ENCODE measurements at places on chromosomes 3 and 15. TPM values are rescaled to one million over a fixed set of nuclear protein-coding genes. Genes with fewer than 3 reads are reported as not detected.

DNA sequence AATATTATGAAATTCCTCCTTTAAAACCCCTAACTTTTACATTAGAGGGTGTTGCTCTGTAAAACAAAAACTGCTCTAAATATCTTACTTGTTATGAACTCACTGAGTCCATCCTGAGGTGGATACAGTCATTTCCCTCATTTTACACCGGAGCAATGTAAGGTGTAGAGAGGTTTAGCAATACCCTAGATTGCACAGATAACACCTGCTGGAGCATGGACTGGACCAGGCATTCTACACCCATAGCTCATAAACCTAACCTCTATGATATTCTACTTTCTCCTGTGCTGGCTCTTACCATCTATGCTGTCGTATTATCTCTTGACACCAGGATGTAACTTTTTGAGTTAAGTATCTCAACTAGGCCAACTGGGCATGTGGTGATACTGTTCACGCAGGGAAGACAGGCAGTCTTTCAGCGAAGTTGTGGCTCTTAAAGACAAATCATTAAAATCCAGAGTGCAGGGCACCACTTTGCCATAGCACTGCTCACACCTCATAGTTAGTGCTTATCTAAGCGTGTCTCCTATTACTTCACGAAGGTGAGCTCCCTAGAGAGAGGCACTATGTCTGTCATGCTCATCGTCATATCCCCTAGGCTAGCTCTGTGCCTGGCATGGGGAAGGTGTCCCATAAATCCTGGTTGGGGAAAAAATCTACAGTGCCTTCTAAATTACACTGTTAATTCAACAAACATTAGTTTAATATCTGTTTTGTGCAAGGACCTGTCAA lies 100.1 kb upstream of the SLC2A2 start:
- no peak for DNase-seq

DNA sequence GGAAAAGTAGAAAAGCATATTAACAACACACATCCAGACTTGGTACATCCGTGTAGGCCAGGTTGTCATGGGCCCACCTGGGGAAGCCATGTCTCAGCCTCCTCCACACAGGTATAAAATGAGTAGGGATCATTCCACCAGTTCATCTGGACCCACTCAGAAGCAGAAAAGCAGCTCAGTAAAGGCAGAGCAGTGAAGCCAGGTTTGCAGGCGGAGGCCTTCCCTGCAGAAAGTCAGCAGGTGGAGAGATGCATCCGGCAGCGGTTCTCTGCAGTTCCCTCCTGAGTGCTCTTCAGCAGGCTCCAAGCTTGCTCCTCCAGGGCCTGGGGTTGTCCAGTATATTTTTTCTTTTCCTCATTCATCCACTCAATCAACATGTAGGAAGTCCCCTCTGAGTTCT lies 22.1 kb downstream of the LOXL1 start:
- DNase-seq, result no peak

- DNase-seq, result no peak
These were observed 7.9 kb downstream of the RPL32 start for GRCh38 chr3:12833222-12834161.

GRCh38 chr3:50375258-50375931 lies 16.1 kb upstream of the TMEM115 start:
- DNase-seq, result peak; percentile 43

GRCh38 chr15:25985165-25985564 lies 122.0 kb upstream of the ATP10A start:
- DNase-seq, result no peak

- no peak for DNase-seq
These were observed 153.8 kb upstream of the SLCO3A1 start for GRCh38 chr15:91699741-91700140.

DNA sequence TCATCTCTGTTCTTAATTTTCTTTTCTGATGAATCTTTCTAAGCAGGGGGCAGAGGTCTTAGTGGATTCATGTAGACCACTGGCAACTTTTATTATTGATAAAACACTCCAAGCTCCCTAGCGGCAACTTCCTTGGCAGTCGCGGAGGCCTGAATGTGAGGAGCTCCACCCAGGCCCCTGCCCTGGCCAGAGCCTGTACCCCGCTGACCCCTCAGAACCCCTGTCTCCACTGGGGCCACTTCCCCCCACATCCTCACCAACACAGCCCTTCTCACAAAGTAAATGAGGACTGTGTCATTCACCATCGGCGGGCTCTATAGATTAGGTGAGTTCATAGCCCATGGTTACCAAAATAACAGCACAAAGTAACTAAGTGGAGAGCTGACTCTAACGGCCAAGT lies 111.6 kb downstream of the TPRA1 start:
- DNase-seq, result no peak

GRCh38 chr3:110479731-110480130 lies 591.9 kb upstream of the NECTIN3 start:
- DNase-seq, result no peak

GRCh38 chr3:89613241-89613640 lies 505.8 kb downstream of the EPHA3 start:
- no peak for DNase-seq

DNA sequence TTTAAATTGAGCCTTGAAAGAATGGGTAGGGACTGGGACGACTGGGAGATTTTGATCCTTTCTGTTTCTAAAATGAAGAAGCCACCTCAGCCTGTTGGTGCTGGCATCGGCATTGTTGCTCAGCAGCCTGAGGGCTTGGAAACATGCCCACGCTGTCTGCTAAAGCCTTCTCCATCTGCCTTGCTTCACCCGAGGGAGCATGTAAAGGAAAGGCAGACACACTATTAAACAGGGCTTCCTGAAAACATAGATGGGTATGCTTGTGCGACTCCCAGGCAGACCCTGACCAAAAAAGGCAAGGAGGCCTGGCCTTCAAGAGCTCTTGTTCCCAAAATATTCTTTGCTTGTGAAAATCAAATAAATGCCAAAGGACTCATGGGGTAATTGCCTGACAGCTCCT lies 84.2 kb upstream of the SLC4A7 start:
- DNase-seq, result peak; percentile 95

GRCh38 chr3:150300388-150300787 lies 107.7 kb upstream of the TSC22D2 start:
- peak; percentile 41 for DNase-seq

DNA sequence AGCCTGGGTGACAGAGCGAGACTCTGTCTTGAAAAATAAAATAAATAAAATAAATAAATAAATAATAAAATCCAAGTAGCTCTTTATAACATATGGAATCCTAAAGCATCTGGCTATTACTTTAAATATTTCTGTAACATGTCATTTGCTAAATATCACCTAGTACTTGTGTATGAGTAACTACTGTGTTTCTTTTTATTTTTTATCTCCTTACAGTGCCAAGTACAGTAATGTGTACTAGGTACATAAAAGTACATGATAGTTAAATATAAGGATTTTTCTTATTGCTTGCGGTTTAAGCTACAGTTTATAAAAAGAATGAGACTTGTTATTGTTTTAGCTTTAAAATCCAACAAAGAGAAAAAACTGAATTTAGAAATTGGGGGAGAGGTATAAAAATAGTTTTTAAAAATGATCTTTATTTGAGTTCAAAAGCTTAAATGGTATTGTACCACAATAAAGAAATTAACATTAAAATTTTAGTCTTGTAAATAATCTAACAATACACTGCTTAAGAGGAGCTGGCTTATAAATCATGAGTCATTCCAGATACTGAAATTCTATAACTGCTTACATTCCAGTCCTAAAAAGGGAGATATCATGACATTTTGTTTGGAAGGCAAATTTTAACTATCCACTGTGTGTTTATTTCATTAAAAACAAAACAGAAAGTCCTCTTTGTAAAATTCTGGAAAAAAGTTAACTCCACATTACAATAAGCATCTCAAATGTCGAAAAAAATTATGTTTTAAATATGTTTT lies 73.1 kb downstream of the FGF7 start:
- peak; percentile 57 for DNase-seq

DNA sequence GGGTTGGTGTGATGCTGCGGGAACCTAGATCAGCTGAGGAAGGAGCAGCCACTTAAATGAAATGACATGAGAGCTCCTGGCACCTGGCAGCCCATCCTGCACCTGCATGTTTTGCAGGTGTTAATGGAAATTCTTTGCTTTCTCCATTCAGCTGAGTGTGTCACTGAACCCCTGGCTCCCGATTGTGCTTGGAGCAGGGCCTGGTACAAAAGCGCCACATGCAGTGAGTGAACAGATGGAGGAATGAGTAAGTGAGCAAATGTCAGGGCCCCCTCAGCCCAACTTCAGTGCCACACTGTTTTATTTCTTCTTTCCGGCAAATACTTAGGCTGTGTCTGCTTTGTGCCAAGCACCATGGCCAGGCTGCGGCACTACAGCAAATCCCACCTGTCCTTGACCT lies 132.2 kb downstream of the ASB7 start:
- no peak for DNase-seq

DNA sequence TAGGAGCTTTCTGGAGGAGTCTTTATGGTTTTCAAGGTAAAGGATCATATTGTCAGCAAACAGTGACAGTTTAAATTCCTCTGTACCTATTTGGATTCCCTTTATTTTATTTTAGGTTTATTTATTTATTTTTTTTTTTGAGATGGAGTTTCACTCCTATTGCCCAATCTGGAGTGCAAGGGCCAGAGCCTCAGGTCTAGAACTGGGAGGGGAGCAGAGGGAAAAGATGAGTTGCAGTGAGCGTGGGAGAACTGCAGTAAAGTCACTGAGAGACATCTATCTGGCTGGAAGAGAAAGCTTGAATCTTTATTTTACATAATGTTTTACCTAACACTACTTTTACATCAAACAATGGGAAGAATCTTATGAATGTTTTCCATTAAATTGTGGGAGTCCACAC lies 49.5 kb upstream of the GK5 start:
- peak; percentile 33 for DNase-seq

DNA sequence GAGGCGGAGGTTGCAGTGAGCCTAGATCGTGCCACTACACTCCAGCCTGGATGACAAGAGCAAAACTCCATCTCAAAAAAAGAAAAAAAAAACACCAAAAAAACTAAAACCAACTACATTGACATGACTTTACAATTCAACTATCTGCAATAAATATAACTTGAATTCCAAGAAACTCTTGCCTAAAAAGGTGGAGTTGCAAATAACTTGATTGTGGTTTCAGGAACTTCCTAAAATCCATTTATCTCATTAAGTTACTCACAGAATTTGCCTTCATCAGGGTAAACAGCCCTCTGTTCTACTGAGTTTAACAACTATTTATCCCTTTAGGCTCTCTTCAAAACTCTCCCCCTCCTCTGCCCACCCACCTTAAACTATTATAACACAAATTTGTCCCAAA lies 2.7 kb upstream of the MAPK6 start:
- no peak for DNase-seq

DNA sequence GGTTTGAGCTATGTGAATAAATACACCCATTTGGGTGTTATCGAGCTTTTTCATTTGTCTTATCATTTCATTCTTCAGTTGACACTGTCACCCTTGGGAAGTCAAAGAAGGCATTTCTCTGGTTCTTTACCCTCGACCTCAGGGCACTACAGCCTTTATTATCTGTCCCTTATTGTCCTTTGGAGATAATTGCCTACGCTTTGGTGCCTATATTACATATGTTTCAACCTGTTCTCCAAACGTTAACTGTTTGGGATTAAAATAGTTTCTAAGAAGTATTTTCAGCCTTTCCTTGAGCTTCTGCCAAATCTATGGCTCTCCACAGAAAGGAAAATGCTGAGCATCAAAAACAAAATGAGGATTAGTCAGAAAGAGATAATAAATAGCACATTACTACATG lies 395.4 kb upstream of the ADAMTS9 start:
- no peak for DNase-seq

DNA sequence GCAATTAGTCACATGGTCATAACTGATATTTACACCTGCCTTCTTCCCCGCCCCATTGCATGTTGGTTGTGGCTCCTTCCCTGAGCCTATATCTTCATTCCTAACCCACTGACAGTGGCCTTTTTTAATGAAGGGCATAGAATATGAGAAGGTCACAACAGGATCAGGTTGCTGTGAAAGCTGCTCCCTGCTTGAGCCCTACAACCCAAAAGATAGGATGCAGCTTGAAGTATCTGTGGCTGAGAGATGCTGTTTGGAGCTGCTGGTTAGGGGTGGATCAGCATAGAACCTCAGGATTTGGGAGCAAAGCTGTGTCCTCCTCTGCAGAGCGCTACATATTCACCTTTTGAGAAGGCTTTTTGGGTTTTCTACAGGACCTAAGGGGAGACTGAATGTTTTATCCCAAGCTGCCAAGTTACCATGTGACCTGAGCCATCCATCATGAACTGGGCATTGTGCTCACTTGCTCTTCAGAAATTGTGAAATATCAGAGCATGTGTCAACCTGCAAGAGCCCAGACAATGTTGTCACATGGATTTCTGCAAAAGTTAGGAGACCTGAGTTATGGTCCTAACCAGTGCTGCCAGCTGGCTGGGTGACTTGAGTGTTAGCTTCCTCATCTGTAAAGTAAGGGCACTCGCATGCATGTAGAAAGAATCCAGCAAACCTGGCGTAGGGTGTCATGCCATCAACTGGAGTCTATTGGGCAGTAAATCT lies 49.8 kb upstream of the ARL8B start:
- no peak for DNase-seq

CCNB2 gene
- 23.3 TPM for total RNA-seq

GCSAM gene
- not detected for total RNA-seq

MST1R gene
- total RNA-seq, result not detected

GOLGA6A gene
- not detected for total RNA-seq

SMC4 gene
- total RNA-seq, result 40.2 TPM

CTXN2 gene
- total RNA-seq, result not detected

DUSP7 gene
- 12.4 TPM for total RNA-seq

Data from GM23248 (cell line).